Substantia nigra (tissue), 51 donors: ENCODE measurements at places on chromosomes 4 and X.

GRCh38 chr4:8026453-8026852, 86.8 kb upstream of the AFAP1 start:
- DNase-seq: no peak

GRCh38 chr4:105596684-105597083, 44.3 kb downstream of the ARHGEF38 start:
- no peak for DNase-seq

GRCh38 chrX:150337536-150337935, 25.6 kb upstream of the MAMLD1 start:
- DNase-seq: no peak

- DNase-seq: no peak
Measured at GRCh38 chrX:154445776-154446175, 1.8 kb downstream of the FAM50A start.

GRCh38 chrX:151708821-151709220, 7.0 kb upstream of the FATE1 start:
- DNase-seq: no peak

GRCh38 chr4:123418351-123418931, 21.8 kb downstream of the SPRY1 start:
- no peak for DNase-seq

DNA sequence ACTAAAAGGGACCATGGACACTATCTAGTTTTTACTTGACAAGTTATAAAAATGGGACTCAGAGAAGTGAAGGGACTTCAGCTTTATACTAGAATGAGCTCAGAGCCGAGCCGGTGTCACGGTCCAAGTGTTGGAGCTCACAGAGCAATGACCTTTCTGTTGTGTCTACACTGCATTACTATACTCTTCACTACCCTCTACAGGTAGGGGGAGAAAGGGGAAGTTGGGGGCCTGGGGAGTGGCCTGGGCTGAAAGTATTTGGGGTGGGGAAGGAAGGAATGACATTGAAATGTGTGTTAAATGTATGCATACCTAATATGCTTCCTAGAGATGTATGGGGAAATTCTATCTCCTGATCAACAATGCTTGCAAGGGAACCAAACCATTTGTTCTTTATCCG, 48.8 kb upstream of the HHIP start:
- DNase-seq: no peak

DNA sequence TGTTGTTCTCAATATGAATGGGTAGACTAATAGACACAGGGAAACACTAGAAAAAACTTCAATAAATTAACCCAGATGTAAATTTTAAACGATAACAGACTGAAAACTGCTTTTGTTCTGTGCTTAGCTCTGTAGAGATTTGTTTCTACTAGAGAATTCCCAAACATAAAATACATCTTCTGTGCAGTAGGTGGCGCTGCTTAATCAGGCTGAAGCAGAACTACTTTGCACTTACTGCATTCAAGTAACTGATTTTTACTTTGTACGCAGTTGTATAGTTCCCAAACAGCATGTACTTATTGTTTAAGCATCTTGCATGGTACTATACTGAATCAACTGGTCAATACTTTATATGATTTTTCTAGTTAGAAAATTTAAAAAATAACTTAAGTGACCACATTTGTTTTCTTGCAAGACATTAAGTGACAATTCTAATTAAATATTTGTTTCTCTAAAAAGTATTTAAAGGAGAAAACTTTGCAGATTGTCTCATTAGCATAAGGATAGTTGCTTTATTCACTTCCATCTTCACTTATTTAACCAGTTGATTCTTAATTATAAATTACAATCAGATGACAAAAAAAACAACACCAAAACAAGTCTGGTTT, 490.6 kb downstream of the IL15 start:
- peak; percentile 17 for DNase-seq

GRCh38 chr4:31234494-31234893, 514.3 kb downstream of the PCDH7 start:
- no peak for DNase-seq

DNA sequence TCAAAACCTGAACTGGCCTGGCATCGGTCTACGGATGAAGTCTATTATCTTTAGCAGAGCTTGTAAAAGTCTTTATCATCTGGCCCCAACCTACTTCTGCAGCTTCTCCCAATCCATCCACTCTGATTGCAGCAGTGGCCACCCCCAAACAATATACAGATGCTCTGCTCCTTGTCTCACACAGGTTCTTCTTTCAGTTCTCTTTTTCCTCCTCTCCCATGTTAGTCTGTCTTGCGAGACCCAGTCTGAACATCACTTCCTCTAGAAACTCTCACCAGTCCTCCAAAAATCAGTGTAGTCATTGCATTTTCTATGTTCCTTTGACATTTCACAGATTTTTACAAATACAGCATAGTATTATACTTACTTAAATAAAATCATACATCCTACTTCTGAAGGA, 163.0 kb downstream of the FRMPD4 start:
- DNase-seq: no peak

DNA sequence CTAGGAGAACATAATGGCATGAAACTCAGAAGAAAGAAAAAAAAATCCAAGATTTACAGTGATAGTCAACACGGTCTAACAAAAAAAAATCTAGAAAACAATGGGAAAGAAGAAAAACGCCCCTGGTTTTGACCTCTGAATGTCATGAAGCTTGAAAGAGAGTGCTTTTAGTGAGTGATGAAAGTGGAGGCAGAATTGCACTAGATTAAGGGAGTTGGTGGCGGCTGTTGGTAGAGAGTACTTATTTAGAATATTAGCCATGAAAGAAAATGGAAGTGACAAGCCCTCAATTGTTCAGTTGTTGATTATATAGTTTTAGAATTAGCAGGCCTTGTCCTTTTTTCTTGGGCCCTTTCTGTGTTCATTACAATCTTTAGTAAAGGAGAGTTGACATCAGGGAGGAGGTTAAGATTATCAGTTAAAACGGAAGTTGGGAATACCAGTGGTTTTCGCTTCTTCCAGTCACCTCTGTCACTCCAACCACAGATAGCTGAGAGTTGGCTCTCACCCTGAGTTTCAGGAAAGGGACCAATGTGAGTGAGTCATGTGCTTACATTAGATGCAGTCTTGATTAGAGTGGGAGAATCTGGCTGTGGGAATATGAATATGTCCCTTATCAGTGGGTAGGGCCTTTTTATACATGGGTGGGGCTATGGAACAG, 29.7 kb downstream of the EREG start:
- DNase-seq: no peak

- no peak for DNase-seq
Measured at GRCh38 chrX:134624046-134624430, 34.2 kb downstream of the PLAC1 start.

DNA sequence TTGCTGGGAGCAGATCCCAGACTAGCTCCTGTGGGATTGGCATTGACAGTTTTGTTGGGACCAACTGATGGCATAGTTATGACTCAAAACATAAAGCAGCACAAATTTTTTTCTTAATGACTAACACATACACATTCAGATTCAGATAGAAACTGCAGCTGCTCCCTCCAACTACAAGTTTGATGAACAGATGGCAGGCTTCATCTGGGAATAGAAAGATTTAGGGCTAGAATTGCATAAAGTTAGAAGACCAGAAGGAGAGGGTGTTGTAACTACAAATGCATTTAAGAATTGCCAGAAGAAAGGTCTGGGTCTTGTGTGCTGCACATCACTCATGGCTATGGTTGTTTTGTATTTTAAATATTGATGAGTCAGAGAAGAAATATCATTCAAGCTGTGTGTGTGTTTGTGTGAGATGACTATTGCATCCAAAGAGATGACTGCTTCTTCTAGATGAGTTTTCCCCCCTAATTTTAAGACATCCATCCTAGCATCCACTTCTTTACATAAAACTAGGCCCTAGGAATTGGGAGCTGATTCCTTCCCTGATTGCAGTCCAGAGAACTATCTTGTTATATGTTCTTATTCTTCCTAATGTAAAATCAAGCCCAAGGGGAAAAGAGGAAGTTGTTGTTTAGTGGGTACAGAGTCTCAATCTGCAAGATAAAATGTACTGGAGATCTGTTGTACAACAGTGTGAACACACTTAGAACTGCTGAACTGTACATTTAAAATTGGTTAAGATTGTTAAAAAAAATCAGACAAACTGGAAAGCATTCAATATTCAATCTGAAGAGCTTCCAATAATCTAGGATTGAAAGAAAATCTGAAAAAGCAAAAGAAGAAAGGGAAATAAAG, 175.1 kb downstream of the PARM1 start:
- DNase-seq: no peak

DNA sequence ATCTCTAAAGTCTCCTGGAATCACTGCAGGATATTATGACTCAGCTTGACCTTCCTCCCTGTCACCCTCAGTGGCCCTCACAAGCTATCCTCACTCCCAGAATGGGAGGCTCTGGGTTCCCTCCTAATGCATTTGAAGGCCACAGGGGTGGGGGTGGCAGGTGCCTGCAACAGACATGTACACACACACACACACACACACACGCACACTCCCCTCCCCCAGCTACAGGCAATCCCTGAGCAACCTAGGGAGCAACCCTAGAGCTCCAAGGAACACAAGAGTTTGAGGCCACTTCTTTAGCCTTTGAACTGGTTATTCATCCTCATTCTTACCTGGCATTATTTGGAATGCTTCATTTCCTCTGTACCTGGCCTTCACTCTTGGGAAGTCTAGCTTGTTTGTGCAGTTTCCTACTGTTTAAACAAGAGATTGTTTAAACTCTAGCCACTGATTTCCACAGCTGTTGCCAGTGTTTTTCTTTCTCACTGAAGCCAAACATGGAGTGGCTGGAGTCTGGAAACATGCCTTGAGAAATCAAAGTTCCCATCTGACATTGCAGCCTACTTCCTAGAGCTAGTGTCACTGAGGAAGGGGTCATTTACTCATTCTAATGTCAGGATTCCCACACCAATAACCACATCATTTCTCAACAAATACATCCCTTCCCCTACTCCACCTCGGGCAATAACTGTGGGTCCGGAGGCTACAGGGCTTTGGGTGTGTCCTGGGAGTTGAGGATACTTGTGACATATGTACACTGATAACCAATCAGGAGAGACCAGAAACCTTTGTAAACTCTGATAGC, 37.7 kb downstream of the MAOA start:
- no peak for DNase-seq

DNA sequence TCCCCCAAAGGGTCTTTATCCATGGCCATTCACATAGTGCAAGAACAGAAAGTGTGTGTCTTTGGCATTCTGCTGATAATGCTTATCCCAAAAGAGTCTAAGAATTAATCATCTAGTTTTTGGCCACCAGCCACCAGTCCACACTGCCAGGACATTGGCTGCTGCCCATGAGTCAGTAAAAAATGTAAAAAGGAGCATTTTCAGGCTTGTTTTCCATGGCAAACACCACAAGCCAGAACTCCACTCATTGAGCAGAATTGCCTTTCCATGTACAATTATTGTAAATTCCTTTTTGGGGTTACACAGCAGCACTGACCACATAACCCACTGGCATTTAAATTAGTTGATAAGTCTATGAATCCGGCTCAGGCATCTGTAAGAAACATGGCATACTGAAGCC, 89.2 kb upstream of the PRDX4 start:
- DNase-seq: no peak

GRCh38 chrX:154348646-154349358, 25.6 kb downstream of the FLNA start:
- no peak for DNase-seq
